Ovary (tissue), 10 donors: ENCODE measurements at places on chromosomes 1 and 21.

DNA sequence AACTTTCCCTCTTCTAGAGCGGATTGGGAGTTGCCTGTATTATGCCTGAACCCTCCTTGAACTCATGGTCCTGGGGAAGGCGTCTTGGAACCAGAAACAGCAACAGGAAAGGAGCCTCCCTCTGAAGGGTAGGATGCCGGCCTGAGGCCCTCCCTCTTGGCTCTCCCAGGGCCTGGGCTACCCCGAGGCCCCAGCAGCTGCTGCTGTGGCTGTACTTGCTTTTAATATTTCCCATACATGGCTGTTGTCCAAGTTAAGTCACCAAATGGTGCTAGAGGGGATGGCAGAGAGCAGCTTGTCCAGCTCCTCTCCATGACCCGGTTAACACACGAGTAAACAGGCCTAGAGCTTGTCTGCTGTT, 10.5 kb downstream of the CHRNB2 start:
- peak; percentile 77 for DNase-seq

GRCh38 chr1:16109571-16109970, 36.1 kb upstream of the FAM131C start:
- DNase-seq, result no peak

GRCh38 chr1:207309745-207310273, 11.7 kb upstream of the CD55 start:
- peak; percentile 24 for DNase-seq

DNA sequence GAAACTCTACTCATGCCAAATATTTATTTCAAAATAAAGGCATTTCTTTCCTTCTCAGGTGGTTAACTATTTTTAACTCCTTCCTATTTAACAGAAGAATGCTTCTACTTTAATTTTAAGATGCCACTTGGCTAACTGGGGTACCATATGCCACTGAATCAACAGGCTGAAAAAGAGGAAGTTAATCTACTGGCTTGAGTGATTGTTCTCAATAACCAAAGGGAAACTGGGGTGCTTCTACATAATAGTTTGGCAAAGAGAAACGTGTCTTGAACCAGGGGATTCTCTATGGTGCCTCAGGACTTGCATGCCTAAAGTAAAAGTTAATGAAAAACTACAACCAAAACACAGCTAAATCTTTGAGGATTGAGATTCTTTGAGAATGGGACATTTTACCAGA, 142.6 kb downstream of the DENND1B start:
- no peak for DNase-seq

- no peak for DNase-seq
These were observed 11.3 kb downstream of the NCSTN start for GRCh38 chr1:160354388-160354985.

GRCh38 chr1:156432669-156433018, 63.6 kb downstream of the RHBG start:
- no peak for DNase-seq

- no peak for DNase-seq
These were observed 66.1 kb upstream of the AKT3 start for GRCh38 chr1:243916160-243916559.

DNA sequence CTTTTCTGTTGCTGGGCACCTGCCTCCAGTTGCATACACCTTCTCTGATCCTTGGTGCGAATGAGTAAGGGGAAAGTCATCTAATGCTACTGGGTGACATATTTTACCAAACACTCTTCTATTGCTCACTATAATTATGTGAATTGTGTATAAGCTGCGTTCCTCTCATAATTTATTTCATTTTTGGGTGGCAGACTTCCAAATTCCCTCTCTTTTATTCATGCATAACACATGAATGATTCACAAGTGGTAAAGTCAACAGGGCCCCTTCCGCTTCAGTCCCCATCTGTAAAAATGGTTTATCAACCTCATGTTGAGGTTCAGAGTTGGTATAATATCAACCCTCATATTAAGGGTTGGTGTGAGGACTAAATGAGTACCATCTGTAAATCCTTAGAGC, 3.2 kb upstream of the QSOX1 start:
- no peak for DNase-seq

- DNase-seq, result no peak
These were observed 815.6 kb downstream of the LTN1 start for GRCh38 chr21:28177124-28177523.

- no peak for DNase-seq
These were observed 21.7 kb upstream of the ZNF362 start for GRCh38 chr1:33234588-33234990.

DNA sequence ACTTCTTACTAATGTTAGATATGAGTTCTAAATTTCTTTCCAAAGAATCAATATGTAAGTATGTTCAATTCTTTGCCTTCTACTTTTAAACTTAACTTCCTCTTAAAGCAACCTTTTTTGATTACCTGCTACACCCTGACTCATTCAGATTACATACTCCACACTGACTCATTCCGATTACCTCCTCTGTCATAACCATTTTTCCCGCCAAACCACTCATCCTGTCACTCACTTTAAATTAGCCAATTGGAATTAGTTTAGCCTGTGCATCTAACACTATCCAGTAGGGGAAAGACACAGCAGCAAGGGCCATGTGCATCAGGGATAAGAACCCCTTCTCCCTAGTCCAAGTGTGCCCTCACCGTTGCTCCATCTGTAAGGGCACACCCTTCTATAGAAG, 815.5 kb downstream of the BRINP3 start:
- no peak for DNase-seq

DNA sequence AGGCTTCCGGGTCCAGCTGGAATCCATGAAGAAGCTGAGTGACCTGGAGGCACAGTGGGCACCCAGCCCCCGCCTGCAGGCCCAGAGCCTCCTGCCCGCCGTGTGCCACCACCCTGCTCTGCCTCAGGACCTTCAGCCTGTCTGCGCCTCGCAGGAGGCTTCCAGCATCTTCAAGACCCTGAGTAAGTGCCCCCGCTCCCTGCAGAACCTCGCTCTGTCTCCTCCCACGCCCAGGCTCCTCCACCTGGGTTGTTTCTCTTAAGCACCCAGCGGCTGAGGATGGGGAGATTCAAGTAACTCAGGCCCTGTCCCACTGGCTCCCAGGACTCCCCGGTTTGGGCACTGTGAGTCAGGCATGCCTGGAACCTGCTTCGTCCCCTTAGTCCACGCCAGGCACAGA, 1.5 kb downstream of the GUCA2B start:
- DNase-seq, result no peak

GRCh38 chr1:160221089-160221488, 15.9 kb downstream of the PEA15 start:
- DNase-seq, result no peak

- DNase-seq, result no peak
These were observed 820.5 kb upstream of the TMPRSS15 start for GRCh38 chr21:19224090-19224489.

DNA sequence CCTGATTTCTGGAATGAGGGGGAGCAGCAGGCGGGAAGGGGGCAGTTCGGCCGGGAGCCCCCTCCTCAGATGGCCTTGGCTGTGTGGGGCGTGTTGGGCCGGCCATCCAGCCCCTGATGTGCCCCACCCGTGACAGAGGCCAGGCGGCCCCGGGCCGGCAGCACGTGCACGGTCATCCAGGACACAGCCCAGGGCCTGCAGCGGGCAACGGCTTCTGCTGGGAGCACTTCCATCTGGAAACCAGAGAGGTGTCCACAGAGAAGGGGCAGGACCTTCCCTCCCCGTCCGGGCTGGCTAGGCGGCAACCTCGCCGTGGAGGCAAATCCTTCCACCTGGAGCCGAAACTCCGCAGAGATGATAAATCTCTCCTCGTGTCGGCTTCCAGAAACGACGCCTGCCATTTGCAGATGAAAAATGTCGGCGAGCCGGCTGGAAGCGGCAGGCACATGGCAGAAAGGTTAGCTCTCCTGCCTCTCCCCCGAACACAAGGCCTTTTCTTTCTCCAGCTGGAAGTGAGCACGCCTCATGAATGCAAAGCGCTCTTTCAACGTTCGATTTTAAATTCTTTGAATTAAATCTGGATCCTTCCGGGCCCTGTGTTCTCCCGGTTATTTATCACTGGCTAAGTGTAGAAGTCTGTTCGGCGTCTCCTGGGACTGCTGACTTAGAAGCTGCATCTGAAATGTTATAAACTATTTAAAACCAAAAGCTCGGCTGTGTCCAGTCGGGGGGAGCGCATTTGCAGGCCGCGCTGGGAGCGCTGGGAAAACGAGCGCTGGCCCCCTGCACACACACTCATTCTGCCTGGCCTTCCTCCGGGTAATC, 9.4 kb upstream of the ACTRT2 start:
- no peak for DNase-seq

GRCh38 chr1:203163891-203164635, 11.6 kb downstream of the MYBPH start:
- DNase-seq, result no peak

DNA sequence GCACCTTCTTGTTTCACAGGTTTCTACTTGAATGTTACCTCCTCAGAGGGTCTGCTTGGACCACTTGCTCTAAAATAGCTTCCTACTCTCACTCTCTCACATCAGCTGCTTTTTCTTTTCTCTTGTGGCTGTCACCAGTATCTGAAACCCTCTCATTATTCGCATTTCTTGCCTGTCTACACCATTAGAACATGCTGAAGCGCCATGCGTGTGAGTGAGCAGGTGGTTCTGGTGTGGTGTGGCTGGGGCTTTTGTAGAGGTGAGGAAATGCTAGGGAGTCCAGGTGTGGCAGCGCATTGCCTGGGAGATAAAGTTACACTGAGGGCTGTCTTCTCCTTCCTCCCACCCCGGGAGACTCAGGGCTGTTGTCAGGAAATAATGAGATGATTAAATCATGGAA, 4.1 kb downstream of the ZNF362 start:
- DNase-seq, result no peak

- peak; percentile 45 for DNase-seq
These were observed at the start of gene TRIM67 for GRCh38 chr1:231161667-231162296. TRIM67 (plus strand) TSS chr1:231162058; CDS start chr1:231162970, 912 bp downstream.

GRCh38 chr1:46117810-46118494, 14.5 kb downstream of the PIK3R3 start:
- no peak for DNase-seq

DNA sequence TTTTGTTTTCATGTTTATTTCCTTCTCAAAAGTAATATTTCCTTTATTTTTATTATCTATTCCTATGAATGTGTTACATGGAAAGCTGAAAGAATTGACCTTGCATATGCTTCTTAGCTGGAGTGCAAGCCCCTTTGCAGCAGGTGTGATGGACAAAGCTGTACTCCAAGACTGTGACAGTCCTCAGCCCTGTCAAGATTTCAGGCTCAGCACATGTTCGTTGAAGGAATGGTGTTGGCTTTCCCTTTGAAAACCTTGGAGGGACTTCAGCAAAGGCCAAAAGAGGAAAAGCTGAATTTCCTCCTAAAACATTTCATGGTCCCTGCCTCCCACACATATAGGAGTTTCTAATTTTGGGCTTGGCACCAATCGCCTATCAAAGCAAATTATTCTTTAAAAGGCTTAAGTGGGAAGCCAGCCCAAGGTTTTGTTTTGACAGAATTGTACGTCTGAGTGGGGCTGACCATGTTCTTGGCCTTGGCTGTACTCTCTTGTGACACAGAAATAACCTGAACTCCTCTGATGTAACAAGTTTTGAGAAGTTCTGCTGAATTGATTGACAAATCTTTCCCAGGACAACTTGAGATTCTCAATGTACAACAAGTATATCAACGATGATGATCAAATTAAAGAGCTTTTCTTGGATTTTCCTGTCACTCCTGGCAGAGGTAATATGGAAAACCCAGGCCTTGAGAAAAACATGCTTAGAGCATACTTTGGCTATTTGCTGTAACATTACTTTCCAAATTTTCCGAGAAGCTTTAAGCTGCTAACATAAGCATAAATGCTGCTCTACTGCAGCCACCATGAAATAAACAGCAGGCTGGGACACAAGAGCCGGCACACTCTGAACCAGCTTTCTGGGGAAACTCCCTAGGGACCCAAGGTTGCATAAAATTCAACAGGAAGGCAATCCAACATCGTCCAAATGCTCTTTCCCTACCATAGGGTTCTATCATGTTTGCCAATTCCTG, 135.7 kb upstream of the ZNF648 start:
- peak; percentile 70 for DNase-seq

DNA sequence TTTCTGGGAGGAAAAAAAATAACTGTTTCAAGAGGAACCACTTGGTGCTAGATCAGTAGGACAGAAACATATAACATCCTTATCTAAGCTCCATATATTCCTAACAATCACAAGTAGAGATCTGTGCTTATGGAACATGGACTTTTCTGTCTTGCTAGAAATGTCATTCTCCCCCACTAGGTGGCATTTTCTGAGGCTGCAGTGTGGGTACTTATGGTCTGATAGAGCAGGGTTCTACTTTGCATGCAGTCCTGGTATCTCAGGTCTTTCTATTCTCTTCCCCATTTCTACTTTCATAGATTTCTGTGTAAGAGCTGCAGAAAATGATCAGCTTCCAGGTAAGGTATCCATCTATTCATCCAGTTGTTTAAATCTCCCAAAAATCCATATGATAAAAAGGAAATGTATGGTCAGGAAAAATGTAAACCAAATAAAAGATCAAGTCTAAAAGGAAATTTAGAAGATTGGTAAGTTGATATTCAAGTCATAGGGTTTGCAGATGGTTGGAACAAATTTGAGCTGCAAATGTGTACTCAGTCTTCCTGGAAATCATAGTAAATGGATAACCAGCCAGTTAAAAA, 1.5 kb downstream of the ZNF684 start:
- DNase-seq, result no peak

GRCh38 chr21:34192646-34193285, 119.4 kb downstream of the MRPS6 start:
- DNase-seq, result no peak

- DNase-seq, result no peak
These were observed 123.6 kb downstream of the PBX1 start for GRCh38 chr1:164682570-164682969.

DNA sequence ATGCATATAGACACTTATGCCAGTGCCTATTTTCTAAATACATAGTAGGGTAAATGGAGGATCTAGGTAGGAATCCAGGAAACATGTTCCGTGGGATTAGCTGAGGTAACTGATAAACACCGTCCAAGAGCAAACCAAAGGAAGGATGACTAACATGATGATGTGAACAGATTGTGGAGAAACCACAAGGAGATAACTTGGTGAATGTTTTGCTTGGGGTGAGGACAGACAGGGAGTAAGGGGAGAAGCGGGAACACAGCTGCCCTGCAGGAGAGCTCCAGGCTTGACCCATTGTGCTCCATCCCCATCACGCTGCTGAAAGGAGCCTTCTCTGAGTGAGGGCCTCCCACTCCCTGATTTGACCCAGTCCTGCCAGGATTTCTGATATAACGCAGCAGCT, 87.0 kb upstream of the ZC3H11B start:
- DNase-seq, result no peak

DNA sequence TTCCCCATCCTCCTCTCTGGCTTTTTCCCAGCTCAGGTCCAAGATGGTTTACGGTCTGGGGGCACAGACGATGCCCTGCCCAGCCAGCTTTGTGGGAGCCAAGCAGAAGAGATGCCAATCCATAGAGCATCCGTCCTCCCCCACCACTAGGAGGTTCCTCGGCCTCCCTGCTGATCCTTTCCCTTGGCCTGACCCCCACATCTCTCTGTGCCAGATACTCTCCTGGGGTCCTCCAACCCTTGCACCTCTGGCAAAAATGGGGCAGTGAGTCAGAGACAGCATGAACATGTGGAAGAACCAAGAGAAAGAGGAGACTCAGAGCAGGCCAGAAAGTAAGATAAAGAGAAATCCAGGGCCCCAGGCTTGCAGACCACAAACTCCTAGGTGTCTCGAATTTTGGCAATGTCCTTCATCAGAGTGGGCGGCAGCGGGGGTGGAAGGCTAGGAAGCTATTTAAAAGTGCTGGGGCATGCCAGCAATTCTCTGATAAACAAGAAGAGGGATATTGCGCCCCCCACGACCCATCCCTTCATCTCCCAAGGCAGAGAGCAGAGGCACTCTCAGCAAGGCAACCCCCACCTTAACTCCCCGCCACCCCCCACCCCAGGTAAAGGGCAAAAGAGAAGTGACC, 11.4 kb downstream of the BLACAT1 start:
- peak; percentile 37 for DNase-seq
